ENCODE measurements at places on chromosomes 6 and 20.

DNA sequence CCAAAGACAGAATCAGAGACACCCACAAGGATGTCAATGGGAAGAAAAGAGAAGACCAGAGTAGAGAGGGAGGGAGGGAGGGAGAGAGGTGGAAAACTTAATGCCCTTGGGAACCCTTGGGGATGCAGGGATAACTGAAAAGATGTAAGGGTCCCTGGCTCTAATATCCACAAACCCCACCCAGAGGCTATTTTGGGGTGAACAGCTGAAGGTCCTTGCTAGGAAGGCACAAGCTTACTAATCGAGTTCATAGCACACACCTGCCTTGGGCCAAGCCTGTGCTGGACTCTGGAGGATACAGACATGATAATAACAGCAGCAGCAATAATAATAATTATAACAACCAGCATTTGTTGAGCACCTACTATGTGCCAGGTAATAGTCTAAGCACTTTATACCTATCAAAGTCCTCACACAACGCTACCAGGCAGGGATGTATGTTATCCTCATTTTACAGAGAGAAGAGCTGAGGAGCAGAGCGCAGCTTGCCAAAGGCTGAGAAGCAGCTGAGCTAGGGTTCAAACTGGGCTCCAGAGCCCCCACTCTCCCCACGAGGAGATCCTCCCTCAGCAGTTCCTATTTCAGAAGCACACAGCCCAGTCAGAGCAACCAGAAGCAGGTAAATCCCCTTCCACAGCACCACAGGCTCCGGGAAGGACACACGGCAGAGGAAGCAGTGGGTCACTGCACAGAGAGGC lies 174.2 kb downstream of the ANKRD60 start:
- DNase-seq: no peak

- DNase-seq: no peak
Measured at GRCh38 chr20:9211016-9211760, 142.3 kb downstream of the PLCB4 start.

GRCh38 chr6:36127462-36128016 lies 2.8 kb upstream of the MAPK13 start:
- no peak for DNase-seq

DNA sequence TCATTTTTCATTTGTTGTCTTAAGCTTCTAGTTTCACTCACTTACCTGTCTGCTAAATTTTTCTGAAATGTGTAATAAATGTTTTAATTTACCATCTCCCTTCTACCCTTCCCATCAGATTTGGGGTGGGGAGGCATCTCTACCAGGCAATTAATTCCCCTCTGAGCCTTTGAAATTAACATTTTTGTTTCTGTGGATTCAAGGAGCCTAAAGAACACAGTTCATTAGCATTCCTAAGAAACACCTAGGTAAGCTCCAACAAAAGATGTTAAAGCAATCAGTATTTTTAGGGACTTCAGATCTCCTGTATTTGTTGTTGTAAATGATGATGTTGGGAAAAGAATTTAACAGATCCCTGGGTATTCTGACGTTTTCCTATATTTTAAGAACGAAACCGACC lies 6.6 kb downstream of the TOP1 start:
- DNase-seq: no peak

GRCh38 chr20:19916531-19917485 lies 100.4 kb upstream of the NAA20 start:
- no peak for DNase-seq

GRCh38 chr6:84652356-84653026 lies 111.9 kb downstream of the TBX18 start:
- no peak for DNase-seq

DNA sequence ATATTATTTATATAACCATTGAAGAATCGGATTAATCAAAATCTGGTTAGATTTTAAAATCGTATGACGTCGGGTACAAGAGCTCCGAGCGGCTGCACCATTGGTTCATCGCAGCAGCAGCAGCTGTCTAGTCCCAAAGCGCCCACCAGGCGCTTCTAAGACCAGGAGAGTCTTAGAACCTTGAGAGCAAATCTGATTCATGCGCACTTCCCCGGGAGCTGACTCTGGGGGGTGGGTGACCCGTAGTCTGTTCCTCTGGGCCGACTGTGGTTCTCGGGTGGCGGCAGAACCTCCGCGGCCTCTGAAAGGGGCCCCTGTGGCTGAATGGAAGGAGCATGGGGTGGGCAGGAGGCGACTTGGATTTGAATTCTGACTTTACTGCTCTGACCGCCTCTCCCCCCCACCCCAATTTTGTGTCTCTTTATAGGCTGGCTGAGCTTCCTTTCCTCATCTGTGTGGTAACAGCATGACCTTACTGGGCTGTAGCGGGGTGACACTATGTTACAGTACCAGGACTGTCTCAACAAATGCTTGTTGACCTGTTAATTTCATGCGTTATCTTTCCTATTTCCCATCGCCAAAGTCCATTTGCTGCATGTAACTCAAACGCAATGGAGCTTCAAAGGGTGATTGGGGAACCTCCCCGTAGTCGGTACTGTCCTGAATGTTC lies 119.7 kb downstream of the RTN4IP1 start:
- no peak for DNase-seq

DNA sequence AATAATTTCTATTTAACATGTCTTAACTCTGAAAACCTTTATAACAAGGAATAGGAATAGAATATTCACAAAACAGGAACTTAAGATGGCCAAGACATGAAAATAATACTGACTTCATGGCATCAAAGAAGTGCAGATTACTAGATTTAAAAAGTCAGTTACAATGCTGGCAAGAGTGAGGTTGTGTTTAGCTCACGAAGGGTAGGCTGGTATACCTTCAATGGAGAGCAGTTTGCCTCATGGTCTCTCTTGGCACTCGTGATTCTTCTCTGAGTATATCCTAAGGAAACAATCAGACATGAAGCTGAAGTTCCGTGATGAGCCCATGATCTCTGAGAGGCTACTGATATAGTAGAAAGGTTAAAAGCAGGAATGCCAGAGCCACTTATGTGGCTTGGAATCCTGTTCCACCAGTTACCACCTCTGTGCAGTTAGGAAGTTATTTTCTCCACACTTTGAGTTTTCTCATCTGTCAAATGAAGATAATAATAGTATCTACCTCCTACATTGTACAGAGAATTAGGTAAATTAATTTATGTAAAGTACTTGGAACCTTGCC lies 7.2 kb downstream of the NCOA7 start:
- DNase-seq: no peak

GRCh38 chr20:46951840-46952497 lies 57.3 kb downstream of the EYA2 start:
- no peak for DNase-seq

- no peak for DNase-seq
Measured at GRCh38 chr6:31098449-31098938, 13.9 kb downstream of the C6orf15 start.

DNA sequence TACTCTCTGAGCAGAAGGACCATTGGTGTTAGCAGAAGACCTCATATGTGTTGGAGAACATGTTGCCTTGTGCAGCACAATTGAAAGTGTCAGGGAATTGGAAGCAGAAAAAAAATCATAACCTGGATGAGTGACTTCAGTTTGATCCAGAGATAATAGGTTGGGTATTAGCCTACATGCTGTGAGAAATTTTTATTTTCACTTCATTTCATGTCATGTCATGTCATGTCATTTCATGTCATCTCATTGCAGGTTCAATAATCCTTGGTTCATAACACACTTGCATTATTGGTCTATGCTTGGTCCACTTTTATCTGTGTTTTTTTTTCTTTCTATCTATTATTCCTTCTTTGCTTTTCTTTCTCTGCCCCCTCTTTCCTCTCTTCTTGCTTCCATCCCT lies 34.3 kb downstream of the AKAP7 start:
- no peak for DNase-seq

DNA sequence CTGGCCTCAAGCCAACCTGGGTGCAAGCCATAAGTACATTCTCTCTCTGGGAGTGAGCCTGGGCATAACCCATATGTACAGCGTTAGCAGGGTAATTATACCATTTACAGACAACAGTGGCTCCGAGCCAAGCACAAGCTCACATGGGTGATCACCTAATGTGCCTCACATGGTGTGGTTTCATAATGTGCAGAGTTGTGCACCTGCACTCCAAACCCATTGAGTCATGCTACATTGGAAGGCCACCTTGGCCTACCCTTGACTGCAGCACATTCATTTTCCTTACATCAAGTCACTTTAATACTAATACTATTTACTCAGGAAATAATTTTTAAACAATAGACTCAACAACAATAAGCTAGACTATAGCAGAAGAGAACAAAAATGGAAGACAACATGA lies 194.5 kb upstream of the PLN start:
- no peak for DNase-seq

- no peak for DNase-seq
Measured at GRCh38 chr6:14932485-14933182, 313.2 kb upstream of the JARID2 start.

DNA sequence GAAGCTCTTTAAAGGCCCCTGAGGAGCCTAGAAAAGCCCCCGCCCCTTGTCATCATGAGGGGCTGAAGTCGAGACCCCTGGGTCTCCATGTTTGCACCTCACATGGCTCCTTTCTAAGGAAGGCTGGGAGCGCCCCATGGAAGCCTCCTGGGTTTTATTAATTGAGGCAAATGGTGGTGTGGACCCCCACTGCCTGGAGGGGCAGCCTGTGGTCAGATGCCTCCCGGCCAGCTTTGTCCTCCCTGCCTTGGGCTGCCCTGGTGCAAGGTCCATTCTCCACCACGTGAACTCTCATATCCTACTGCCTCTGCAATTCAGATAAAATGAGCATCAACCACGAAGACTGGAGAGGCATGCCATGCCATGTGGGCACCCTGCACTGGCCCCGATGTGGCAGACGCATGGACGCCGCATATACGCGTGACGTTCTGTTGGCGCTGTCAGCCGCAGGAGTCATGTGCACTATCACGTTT lies 295.5 kb downstream of the TAF4 start:
- no peak for DNase-seq

- no peak for DNase-seq
Measured at GRCh38 chr6:134517868-134518267, 200.0 kb upstream of the SGK1 start.

- no peak for DNase-seq
Measured at GRCh38 chr20:55790178-55790577, 215.1 kb downstream of the CBLN4 start.

DNA sequence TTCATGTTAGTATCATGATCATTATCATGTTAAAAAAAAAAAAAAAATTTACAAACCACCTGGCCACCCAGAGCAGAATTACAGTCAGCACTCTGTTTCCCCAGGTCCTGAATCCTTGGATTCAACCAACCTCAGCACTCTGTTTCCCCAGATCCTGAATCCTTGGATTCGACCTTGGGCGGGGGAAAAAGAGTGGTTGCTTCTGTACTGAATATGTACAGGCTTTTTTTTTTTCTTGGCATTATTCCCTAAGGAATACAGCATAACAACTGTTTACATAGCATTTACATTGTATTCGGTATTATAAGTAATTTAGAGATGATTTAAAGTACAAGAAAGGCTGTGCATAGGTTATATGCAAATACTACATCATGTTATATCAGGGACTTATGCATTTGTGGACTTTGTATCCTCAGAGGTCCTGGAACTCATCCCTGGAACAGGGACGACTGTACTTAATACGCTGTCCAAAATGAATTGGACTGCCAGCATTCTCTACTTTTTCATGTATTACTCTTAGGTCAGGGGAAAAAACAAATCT lies 31.2 kb downstream of the GCNT2 start:
- DNase-seq: no peak

DNA sequence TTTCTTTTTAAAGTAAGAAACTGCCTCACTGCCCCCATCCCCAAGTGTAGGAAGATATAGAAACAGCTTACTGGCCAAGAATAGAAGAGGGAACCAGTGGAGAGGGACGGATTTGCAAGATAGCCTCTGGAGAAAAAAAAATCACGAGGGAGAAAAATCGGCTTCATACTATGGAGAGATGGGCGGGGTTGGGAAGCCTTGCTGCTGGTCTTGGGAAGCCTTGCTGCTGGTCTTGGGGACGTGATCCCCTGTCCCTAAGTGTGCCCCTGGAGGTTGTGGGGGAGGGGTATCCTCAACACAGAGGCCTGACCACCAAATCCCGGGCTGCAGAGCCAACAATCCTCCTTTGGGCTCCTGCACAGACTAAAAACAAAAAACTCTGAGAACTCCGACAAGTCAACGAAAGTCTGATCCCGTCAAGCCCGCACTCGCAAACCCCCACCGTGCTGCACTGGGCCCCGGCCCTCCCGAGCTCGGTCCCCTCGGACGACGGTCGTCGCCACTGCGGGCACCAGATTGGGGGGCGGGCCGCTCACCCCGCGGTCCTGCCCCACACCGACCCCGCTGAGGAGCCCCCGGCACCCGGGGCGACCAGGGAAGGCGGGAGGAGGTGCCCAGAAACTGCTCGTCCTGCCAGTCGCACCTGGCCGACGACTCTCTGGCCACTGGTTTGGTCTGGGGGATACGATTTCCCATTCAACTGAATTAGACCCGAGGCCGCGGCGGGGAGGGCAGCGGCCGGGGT lies 750 bp downstream of the MAP7 start:
- DNase-seq: no peak

- DNase-seq: no peak
Measured at GRCh38 chr20:54227751-54228150, 19.9 kb downstream of the PFDN4 start.

- no peak for DNase-seq
Measured at GRCh38 chr20:4781211-4781610, 59.5 kb downstream of the PRND start.

GRCh38 chr6:15017261-15017660 lies 228.6 kb upstream of the JARID2 start:
- DNase-seq: no peak

DNA sequence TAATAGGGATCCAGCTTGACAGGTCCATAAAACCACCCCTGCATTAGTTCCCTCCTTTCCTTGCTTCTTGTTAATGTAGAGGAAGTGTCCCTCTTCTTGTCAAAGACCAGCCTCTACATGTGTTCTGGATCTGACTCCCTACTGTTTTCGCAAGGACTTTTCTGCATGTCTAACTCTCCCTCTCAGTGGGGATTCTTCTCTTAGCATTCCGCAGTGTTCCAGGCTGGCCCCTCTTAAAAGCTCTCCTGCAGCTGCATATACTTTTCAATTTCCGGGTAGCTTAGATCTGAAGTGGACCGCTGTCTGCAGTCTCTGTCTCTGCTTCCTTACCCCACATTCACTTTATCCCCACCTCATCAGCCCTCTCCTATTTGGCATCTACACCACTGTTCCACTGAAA lies 96.1 kb upstream of the MAN1A1 start:
- DNase-seq: no peak

All from T-helper 1 cell (primary cell).